ENCODE measurements at places on chromosomes 12 and 14. TPM values are rescaled to one million over a fixed set of nuclear protein-coding genes. Genes with fewer than 3 reads are reported as not detected.

GRCh38 chr14:32941668-32942065 is 3.0 kb downstream of the NPAS3 start:
- H3K27me3 ChIP-seq, result peaks cover 8% of the 10 kb centered on the region
- H3K4me1 ChIP-seq, result peaks cover 6% of the 10 kb centered on the region
- H3K4me3 ChIP-seq, result no peak overlapping the region
- H3K36me3 ChIP-seq, result no peaks in the 10 kb centered on the region

DNA sequence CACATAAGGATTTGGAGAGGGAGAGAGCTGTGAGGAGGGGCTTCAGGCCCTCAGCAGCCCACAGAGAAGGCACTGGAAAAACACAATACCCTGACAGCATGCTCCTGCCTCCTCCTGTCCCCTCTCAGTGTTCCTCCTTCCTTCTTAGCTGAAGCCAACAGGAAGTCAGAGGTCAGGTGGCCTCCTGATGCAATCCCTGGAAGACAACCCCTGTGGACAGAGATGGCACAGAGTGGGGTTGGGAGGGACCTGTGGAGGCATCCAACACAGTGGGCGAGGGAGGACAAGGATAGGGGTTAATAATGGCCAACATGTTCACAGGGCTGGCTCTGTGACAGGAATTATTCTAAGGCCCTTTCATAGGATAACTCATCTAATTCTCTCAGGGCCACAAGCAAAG is 15.4 kb upstream of the IFI27L2 start:
- no peak for DNase-seq
- H3K4me3 ChIP-seq, result no peak overlapping the region
- H3K27me3 ChIP-seq, result peaks cover 18% of the 10 kb centered on the region
- H3K27ac ChIP-seq, result no peak overlapping the region

Gene OLR1
- total RNA-seq, result 0.25 TPM

- peak overlapping the region; percentile 22 for H3K27ac ChIP-seq
- H3K27me3 ChIP-seq, result no peaks in the 10 kb centered on the region
- H3K36me3 ChIP-seq, result peaks cover 64% of the 10 kb centered on the region
- peaks cover 19% of the 10 kb centered on the region for H3K4me1 ChIP-seq
- no peak overlapping the region for H3K4me3 ChIP-seq
These were observed 5.8 kb downstream of the MAX start for GRCh38 chr14:65096323-65097089.

DNA sequence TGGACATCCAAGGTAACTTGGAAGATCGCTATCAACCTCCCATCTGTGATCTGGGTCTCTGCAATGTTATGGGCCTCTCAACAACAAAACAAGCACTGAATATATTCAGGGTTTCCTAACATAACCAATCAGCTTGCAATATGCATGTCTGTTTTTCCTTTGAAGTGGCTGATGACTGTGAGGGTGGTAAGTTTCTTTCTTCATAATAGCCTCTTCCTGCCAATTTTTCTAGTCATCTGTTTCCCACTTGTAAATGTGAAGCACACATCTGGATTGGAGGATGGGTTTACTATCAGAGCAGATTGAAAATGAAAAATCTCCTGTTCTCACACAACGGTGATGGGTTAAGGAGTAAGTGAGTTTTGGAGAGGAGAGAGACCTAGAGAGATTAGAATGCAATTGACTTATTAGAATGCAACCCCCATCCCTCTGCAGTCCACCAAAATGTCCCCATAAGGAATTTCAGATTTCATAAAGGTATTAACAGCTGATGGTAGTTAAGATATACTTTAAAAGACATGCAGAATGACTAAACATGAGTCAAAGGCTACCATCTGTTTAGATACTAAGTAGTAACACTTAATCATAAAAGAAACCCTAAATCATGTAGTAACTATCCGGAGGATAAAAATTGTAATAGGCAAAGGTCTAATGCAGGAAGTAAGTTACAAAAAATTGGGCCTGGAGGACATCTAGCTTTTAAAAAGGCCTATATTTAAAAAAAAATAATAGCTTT is 58.4 kb upstream of the SAV1 start:
- no peaks in the 10 kb centered on the region for H3K27me3 ChIP-seq
- no peak overlapping the region for H3K4me3 ChIP-seq
- H3K36me3 ChIP-seq, result peaks cover 41% of the 10 kb centered on the region
- peak; percentile 43 for DNase-seq
- H3K27ac ChIP-seq, result peak overlapping the region; percentile 79
- peaks cover 6% of the 10 kb centered on the region for H3K4me1 ChIP-seq
